Liver (tissue), 10 donors: ENCODE measurements at places on chromosomes 11 and 22. TPM values are rescaled to one million over a fixed set of nuclear protein-coding genes. Genes with fewer than 3 reads are reported as not detected.

OR5P2 gene
- not detected for total RNA-seq

OR8K1 gene
- not detected for total RNA-seq

FAM227A gene
- total RNA-seq, result 0.42 TPM

OVOL1 gene
- total RNA-seq, result 0.05 TPM

TPBGL gene
- not detected for total RNA-seq

IGLL5 gene
- 1.9 TPM for total RNA-seq

TRIM51 gene
- not detected for total RNA-seq

NCR3LG1 gene
- total RNA-seq, result 0.75 TPM

PARVB gene
- 55.5 TPM for total RNA-seq

OR4C45 gene
- not detected for total RNA-seq

GVQW3 gene
- total RNA-seq, result 1.0 TPM

NPAS4 gene
- not detected for total RNA-seq

FGF19 gene
- total RNA-seq, result not detected

GAB4 gene
- not detected for total RNA-seq

JAM3 gene
- total RNA-seq, result 2.5 TPM

OR51B5 gene
- total RNA-seq, result 0.17 TPM

CDC42BPG gene
- total RNA-seq, result 1.2 TPM

HTR3A gene
- not detected for total RNA-seq

BATF2 gene
- 0.51 TPM for total RNA-seq

LRRC74B gene
- total RNA-seq, result not detected

ZBTB16 gene
- total RNA-seq, result 8.9 TPM

BBOX1 gene
- total RNA-seq, result 8.1 TPM

APOL5 gene
- not detected for total RNA-seq

ST14 gene
- total RNA-seq, result 5.9 TPM

IGLL1 gene
- 17.4 TPM for total RNA-seq

TP53AIP1 gene
- 0.08 TPM for total RNA-seq

FAM111B gene
- total RNA-seq, result 0.08 TPM

MMP12 gene
- total RNA-seq, result not detected

FJX1 gene
- total RNA-seq, result 3.0 TPM

CCDC34 gene
- 10.5 TPM for total RNA-seq

TLCD5 gene
- total RNA-seq, result 0.50 TPM
